ENCODE measurements at places on chromosomes 11 and 22. TPM values are rescaled to one million over a fixed set of nuclear protein-coding genes. Genes with fewer than 3 reads are reported as not detected.

The RFPL1 gene
- not detected for total RNA-seq

The AP1B1 gene
- 33.8 TPM for total RNA-seq

The OR4D5 gene
- total RNA-seq = not detected

The TRPM5 gene
- not detected for total RNA-seq

DNA sequence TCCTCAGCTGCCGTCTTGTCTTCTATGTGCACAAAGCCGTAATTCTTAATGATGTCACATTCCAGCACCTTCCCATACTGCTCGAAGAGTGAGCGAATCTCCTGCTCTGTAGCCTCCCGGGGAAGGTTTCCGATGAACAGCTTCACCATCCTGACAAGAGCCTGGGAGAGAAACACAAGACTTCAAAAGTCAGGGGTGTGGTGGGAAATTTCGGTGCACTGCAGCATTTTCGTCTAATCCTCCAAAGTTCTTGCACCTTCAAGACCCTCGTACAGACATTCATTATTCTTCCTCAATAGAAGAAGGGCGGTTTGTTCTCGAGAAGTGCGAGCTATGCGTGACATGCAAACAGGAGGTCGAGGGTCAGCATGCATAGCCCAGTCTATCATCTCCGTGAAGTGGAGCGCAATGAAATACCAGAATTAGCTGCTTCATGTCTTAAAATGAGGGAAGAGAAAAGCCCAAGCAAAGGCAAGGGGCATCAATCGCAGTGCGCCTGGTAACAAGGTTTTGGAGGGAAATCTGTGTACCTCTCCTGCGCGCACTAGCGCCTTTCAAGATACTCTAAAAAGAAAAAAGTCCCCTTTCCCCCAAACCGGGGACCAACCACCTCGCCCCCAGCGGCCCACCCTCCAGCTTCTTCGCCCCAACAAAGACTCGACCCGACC, 622 bp downstream of the RBM4B start:
- ATAC-seq = no peak

DNA sequence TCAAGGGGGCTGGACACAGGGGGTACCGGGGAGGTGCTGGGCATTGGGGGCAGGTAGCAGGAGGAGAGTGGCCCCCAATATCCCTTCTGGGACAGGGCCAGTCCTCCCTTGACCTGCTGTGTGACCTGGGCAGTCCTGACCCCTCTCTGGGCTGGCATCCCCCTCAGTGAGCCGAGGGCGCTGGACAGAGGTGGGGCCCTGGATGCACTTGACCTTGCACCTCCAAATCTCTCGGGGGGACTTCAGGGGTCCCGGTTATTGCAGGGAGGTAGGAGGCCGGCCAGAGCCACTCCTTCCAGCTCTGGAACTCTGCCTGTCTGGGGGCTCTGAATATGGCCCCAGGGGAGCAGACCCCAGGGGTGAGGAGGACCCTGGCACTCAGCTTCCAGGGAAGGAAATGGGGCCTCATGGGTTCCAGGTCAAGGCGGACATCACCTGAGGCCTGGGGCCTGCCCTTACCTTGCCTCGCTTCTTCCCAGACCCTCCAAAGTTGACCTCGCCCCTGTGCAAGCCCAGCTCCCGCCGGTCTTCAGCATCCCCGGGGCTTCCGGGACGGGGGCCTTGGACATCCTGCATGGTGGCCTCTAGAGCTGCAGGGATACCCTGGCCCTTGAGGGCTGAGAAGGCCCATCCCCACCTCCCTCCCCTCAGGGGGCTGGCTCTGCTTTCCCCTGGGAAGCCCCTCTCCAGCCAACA, 21.7 kb downstream of the TRPM5 start:
- no peak for ATAC-seq

DNA sequence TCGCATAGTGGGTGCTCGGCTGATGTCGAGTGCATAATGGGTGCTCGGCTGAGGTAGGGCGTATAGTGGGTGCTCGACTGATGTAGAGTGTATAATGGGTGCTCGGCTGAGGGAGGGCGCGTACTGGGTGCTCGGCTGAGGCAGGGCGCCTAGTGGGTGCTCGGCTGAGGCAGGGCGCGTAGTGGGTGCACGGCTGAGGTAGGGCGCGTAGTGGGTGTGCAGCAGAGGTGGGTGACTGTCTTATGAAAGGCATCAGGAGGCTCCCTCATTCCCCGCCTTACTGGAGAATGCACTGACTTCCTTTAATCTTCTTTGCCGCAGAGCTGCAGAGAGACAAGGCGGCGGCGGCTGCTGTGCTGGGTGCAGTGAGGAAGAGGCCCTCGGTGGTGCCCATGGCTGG, 33.8 kb downstream of the ARHGAP8 start:
- ATAC-seq = no peak

GRCh38 chr11:10441091-10441490, 14.0 kb upstream of the AMPD3 start:
- ATAC-seq = no peak

All from activated T-helper 17 cell treated with anti-CD3 and anti-CD28 coated beads, Interleukin-2, amount 50 U/mL, for 72 hours (primary cell).